ENCODE measurements at places on chromosomes 4 and X.

- no peaks in the 10 kb centered on the region for H3K4me1 ChIP-seq
- peaks cover 11% of the 10 kb centered on the region for H3K27me3 ChIP-seq
- peak within 1 kb of the TSS; percentile 84 for H3K27ac ChIP-seq
These were observed at the start of gene MID2 for GRCh38 chrX:107825698-107826237. MID2 (plus strand) TSS chrX:107825866; CDS start chrX:107826427, 561 bp downstream.

DNA sequence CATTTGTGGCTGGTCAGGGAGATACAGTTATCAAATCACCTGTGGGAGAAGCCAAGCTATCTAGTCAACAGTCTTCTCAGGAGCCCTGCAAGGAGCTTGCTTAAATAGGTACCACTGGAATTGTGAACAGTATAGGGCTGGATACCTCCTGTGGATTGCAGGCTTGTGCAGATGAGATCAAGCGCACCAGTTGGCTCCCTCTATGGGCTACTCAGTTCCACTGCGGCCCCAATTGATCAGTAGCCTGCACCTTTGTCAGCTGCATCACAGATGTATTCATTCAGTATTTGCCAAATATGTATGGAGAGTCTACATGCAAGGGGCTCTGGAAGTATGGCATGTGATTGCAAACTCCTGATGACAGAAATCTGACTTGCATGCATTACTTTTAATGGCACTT, 28.6 kb downstream of the TEX13A start:
- no peak for DNase-seq
- H3K27ac ChIP-seq = no peak overlapping the region
- H3K4me3 ChIP-seq = no peak overlapping the region
- H3K4me1 ChIP-seq = no peaks in the 10 kb centered on the region
- no peaks in the 10 kb centered on the region for H3K27me3 ChIP-seq

- no peak for DNase-seq
- no peaks in the 10 kb centered on the region for H3K36me3 ChIP-seq
- no peak overlapping the region for H3K4me3 ChIP-seq
- H3K4me1 ChIP-seq = no peaks in the 10 kb centered on the region
These were observed 1049.0 kb upstream of the GRIA3 start for GRCh38 chrX:122135070-122135469.

DNA sequence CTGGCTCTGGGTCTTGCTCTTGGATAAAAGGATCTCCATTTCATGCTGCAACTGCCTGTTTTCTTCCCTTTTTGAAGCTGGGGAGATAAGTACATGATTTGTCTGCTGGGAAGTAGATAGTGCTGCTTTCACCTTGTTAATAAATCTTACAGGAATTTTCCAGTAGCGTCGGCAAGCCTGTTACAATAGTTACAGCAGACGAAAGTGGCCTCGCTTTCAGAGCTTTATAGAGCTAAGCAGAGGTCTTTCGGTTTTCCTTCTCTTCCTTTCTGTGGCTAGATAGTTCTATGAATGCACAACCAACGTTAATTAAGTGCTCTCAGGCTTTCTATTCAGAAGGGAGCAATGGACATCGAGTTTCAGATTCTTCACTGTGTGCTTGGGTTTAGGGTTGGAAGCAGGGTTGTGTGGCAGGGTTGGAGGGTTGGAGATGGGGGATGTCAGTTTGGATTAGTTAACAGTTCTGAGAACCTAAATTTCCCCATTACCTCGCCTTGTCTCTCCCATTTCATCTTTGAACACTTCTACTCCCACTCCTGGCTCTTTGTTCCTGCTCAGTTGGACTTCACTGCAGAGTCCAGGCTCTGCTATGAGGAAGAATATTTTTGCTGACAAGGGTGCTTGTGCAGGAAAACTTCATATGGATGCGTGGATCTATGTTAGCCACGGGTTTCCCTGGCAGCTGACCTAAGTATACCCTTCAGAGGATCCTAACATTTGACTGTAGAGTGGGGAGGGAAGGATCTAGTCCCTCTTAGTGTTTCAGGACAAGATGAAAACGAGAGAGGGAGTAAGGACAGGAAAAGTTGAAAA, 237.9 kb downstream of the ARHGAP10 start:
- H3K36me3 ChIP-seq = no peaks in the 10 kb centered on the region
- H3K27me3 ChIP-seq = no peaks in the 10 kb centered on the region
- H3K27ac ChIP-seq = no peak overlapping the region
- peaks cover 40% of the 10 kb centered on the region for H3K4me1 ChIP-seq
- no peak for DNase-seq
- no peak overlapping the region for H3K4me3 ChIP-seq

DNA sequence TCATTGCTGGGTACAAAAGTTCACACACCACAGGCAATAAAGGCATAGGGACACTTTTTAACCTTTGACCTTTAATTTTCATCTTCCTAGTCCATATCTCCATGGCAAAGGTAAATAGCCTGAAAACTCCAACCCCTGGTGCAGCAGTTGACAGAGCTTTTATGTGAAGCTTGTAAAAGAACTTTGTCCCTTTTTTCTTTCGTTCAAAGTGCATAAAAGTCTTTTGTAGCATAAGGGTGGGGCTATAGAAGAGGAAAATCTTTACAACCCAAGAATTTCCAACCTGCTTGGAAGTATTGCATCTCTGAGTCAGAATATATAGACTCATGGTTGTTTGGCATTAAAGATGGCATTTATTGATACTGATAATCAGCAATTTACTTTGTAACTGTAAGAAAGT, 20.4 kb downstream of the POF1B start:
- no peak for DNase-seq
- no peaks in the 10 kb centered on the region for H3K4me1 ChIP-seq
- no peaks in the 10 kb centered on the region for H3K36me3 ChIP-seq
- H3K27me3 ChIP-seq = no peaks in the 10 kb centered on the region
- H3K4me3 ChIP-seq = no peak overlapping the region

GRCh38 chr4:59537246-59537886, 1662.8 kb upstream of the ADGRL3 start:
- H3K4me1 ChIP-seq = no peaks in the 10 kb centered on the region
- H3K4me3 ChIP-seq = no peak overlapping the region
- no peak for DNase-seq
- H3K27me3 ChIP-seq = no peaks in the 10 kb centered on the region
- no peaks in the 10 kb centered on the region for H3K36me3 ChIP-seq

Measured in tibial nerve (tissue), 4 donors.